ENCODE measurements at places on chromosomes 12 and 14. TPM values are rescaled to one million over a fixed set of nuclear protein-coding genes. Genes with fewer than 3 reads are reported as not detected.

Gene KRT72
- not detected for total RNA-seq

Gene TTC9
- total RNA-seq, result 8.6 TPM

Gene RNASE1
- total RNA-seq, result not detected

Gene EGLN3
- total RNA-seq, result 1.9 TPM

Gene DHRS4
- total RNA-seq, result 6.1 TPM

Gene TAS2R42
- not detected for total RNA-seq

Gene RND1
- 1.8 TPM for total RNA-seq

Gene MUCL1
- not detected for total RNA-seq

Gene NOPCHAP1
- total RNA-seq, result 19.3 TPM

Gene SIX6
- not detected for total RNA-seq

Gene UNC79
- 29.5 TPM for total RNA-seq

Gene MTERF2
- total RNA-seq, result 13.2 TPM

Gene ANKRD33
- not detected for total RNA-seq

Gene FAM186B
- not detected for total RNA-seq

Gene HPD
- total RNA-seq, result not detected

Gene RPL10L
- total RNA-seq, result not detected

Gene KLRG1
- 5.2 TPM for total RNA-seq

Gene ALDH6A1
- 8.6 TPM for total RNA-seq

Gene CDCA3
- total RNA-seq, result 5.2 TPM

Gene CNTN1
- total RNA-seq, result 81.4 TPM

Gene NR1H4
- not detected for total RNA-seq

Gene PRPH
- 2,189 TPM for total RNA-seq

Gene ADAMTS20
- total RNA-seq, result 7.0 TPM

Gene MYO1H
- total RNA-seq, result 0.27 TPM

Gene DIO3
- total RNA-seq, result not detected

All from glutamatergic neuron (in vitro differentiated cells).